RWPE1 (cell line): ENCODE measurements at places on chromosomes 16 and 17.

DNA sequence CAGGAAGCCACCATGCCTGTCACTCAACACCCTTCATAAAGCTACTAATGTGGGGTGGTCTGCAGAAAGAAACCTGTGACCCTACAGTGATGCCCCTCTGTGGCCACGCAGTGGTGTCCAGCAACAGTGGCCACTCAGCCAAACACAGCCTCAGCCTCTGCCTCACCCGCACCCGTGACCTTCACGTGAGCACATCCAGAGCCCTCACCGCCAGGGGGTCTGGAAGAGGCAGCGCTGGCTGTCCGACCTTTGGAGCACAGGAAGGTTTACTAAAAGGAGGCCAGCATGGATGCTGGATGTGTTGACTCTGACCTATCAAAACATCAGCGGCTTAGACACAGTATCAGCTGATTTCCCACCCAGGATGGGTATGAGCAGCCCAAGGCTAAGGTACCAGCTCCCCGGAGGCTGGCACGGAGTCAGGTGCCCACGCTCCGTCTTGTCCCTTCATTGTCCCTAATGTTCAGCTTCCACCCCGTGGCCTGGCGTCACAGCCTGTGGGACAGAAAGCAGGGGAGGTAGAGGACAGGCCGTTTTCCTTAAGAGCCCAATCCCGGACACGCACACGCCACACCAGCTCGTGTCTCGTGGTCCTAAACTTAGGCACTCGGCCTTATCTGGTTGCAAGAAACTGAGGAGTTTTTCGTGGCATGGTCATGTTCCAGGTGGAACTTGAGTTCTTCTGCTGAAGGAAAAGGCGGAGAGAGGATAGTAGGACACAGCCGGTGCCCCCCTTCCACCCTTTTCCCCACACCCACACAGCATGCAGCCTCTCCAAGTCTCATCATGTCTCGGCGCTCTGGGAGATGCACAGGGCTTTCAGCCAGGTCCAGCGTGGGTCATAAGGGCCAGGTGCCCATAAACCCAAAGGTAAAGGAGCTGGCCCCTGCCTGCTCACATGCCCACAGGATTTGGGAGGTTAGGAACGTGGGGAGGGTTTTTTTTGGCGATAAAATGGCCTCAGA lies 49.7 kb upstream of the ENDOV start:
- DNase-seq: no peak

DNA sequence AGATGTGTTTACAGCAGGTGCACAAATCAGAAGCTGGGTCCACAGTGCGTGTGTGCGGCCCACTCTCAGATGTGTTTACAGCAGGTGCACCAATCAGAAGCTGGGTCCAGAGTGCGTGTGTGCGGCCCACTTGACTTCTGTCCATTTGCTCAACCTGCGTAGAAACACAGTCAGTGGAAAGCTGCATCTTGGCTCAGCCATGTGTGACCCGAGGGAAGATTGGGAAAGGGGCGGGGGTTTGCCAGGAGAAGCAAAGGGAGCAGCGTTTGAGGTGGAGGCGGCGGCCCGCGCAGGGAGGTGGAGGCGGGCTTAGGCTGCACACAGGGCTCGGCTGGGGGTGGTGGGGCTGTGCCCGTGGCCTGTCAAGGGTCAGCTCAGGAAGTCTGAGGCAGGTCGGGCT lies 4.3 kb downstream of the CTU2 start:
- DNase-seq: no peak

GRCh38 chr16:30658731-30659506 lies 688 bp downstream of the FBRS start:
- DNase-seq: peak; percentile 87

DNA sequence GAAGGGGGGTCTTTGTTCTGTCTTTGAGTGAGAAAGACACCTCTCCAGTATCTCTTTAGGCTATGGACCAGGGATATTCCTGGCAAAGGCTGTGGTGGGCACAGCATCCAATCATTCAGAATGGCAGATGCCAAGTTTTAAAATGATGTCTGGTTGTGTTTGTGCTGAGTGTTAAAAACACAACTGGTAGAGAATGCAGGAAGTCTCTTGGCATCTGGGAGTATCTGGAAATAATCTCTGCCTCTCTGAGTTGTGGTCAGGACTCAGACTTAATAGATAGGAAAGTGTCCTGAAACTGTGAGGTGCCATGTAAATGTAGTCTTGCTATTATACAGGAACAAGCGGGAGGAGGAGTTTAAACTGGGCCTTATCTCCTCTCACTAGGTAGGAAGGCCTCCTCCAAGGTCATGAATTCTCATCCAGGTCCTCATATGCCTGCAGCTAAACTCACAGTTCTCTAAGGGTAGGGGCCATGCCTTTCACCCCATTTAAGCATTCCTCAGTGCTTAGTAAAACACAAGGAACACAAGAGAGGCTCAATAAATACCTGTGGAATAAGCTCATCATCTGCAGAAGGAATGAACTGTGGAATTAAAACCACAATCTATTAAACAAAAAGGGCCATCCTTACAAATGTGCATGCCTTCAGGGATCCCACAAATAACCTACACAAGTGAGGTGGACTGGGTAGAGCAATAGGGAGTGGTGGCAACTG lies 317.6 kb downstream of the CBLN1 start:
- DNase-seq: peak; percentile 86

- DNase-seq: no peak
These were observed 84.7 kb upstream of the CLEC3A start for GRCh38 chr16:77937473-77938149.

- DNase-seq: no peak
These were observed 48.5 kb downstream of the ARHGAP17 start for GRCh38 chr16:24966634-24967033.

DNA sequence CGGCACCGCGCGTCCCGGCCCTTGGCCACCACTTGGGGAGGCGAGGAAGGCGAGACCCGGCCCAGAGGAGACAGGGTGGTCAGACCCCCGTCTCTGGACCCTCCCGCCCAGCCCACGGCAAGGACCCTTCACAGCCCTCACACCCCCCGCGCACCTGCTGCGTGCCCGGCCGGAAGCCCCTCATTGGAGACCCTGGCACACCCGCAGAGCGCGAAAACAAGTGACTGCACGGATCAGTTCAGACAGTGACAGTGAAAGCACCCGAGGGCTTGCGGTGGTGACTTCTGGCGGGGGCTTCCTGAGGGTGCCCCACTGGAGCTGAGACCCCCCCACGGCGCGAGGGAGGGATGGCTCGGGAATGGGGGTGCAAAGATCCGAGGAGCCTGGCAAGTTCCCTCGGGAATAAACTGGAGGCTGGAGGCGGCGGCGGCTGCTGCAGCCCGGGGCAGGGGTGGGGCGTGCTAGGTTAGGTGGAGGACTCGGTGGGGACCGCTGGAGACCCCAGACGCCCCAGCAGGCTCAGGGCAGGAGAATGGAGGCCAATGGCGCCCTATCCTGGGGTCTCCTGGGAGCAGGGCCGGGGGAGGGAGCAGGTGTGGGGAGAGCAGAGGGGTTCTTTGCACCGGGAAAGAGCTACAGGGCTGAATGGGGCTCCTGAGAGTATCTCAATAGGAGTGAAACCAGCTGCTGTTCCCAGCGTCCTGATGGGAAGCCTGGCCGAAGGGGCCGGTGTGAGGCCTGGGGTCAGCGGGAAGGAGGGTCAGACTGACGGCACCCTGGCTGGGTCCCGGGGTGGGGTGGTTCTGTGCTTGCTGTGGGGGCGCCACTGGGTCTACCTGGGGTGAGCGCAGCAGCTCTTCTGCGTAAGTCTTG lies 824 bp upstream of the FBXL16 start:
- DNase-seq: no peak

DNA sequence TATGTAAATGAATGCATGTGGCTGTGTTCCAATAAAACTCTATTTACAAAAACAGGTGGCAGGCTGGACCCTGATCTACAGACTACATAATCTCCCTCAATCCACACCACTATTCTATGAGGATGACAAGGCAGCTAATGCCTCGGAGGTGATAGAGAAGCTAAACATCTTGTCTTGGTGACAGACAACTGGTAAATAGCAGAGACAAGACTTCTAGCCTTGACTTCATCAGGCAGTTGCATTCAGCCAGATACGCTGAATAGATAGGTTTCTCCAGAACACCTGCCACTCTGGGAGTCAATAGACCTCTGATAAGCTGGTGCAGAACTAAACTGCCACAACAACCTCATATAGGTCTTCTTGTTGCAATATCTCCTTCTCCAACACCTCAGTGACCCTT lies 3.3 kb downstream of the ATPAF2 start:
- no peak for DNase-seq

GRCh38 chr17:78355045-78355641 lies 4.7 kb downstream of the SOCS3 start:
- no peak for DNase-seq

- DNase-seq: no peak
These were observed 5.5 kb downstream of the CTU2 start for GRCh38 chr16:88711750-88712340.

GRCh38 chr16:68590201-68590994 lies 51.3 kb downstream of the ZFP90 start:
- DNase-seq: peak; percentile 75

DNA sequence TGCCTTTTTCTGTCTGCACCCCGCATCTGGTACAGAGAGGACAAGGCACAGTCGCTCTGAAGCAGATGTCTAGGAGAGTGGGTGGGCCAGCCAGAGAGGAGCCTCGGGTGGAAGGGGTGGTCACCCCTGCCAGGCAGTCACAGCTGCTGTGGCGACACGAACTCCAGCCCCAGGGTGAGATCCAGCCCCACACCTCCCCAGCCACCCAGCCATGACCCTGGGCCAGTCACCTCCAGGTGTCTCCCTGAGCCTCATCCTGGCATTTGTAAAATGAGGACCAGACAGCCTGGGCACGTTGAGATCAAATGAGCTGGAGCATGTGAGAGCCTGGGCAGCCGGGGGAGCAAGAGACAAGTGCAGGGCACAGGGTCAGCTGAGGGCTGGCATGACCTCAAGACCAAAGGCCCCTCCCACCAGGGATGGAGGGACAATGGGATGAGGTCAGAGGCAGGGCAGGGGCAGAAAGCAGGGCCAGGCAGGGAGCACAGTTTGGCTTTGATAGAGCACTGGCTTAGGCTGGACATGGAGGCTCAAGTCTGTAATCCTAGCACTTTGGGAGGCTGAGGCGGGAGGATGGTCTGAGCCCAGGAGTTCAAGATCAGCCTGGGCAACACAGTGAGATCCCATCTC lies 7.7 kb downstream of the ADAM11 start:
- DNase-seq: no peak

DNA sequence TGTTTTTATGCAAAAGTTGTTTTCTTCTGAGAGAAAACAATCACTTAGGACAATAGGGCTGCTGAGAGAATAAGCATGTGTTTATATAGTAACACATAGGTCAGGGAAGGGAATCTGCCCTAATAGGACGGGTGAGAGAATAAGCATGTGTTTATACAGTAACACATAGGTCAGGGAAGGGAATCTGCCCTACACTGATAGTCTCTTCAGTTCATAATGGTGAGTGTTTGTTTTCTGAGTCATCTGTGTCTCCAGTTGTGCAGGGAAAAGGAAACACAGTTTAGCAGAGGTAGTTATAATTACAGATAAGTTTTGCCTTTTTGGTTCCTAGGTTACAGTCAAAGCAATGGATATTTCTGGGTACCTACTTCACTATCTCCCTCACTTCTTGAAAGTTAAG lies 252.3 kb upstream of the CA10 start:
- DNase-seq: no peak

GRCh38 chr16:84729716-84730320 lies 30.0 kb downstream of the USP10 start:
- no peak for DNase-seq

GRCh38 chr17:80829166-80829813 lies 162.4 kb upstream of the CHMP6 start:
- no peak for DNase-seq

- DNase-seq: no peak
These were observed 63.3 kb downstream of the PECAM1 start for GRCh38 chr17:64327201-64327930.

- DNase-seq: peak; percentile 50
These were observed 1.2 kb downstream of the TMEM95 start for GRCh38 chr17:7356072-7356549.

DNA sequence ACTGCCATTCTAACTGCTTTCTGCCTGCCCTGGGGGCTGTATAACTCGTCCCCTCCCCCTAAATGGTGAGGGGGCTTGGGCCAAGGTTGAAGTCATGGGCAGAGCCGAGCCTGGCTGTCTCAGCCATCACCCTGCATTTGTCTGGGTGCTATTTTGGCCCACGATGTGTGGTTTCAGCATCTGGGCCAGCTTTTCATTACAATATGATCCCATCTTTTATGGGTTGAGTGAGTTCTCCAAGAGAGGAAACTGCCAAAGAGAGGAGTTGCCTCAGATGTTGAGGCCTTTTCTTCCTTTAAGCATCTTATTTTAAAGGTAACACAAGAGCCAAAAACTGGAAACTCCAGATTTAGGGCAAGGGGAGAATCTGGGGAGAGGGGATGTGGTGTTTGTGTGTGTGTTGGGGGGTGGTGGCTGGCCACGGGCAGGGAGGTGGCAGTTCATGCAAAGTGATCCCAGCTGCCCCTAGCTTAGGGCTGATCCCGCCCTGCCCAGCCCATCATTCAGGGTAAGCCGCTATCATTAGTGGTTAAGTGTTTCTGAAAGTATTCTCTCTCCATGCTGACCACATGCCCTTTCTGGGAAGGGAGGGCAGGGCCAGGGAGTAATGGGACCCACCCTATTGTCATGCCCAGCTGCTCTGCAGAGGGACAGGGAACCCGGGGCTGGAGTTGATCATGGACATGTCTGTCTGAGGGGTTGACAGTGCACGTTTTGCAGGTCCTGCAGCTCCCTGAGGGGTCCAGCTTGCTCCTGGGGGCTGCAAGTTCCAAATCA lies 83.2 kb upstream of the CLEC18A start:
- DNase-seq: no peak

DNA sequence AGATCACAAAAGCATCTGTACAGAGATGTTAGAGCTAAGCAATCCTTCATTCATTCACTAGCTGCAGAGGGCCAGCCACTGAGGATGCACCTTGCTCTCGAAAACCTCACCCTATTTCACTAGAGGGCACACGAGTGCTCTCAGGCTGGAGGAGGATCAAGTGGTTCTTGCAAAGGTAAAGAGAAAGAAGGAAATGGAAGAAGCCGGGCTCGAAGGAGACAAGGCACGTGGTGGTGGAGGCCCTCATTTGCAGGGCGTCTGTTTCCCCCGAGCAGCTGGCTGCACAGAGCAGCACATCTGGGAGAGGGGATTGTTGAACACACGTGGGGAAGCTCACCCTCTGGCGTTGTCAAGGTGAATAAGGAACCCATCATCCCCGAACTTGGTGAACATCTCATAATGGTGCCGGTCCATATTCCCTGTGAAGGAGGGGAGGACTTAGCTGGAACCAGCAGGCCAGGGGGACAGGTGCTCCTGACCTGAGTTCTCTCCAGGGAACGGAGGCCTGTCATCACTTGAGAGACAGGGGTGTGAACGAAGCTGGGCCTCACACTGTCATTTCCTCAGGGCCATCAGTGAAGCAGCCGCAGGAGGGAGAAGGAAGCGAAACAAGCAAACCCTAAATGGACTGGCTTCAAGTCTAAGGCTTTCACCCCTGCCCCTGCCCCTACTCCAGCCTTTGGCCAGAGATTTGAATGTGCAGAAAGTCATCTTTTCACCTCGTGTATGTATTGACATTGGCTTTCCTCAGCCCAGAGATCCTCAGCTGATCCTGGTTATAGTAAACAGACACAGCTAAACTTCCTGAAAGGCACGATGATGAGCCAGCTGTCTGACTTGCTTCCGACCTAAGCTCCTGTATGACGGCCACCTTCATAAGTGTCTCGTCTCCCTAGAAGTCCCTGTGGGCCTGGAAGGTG lies 27.6 kb downstream of the PRKAR1A start:
- no peak for DNase-seq
